SHP77 treated with DMSO at 0.1 percent for 48 hours (cell line): ENCODE measurements at places on chromosomes 3 and 15.

DNA sequence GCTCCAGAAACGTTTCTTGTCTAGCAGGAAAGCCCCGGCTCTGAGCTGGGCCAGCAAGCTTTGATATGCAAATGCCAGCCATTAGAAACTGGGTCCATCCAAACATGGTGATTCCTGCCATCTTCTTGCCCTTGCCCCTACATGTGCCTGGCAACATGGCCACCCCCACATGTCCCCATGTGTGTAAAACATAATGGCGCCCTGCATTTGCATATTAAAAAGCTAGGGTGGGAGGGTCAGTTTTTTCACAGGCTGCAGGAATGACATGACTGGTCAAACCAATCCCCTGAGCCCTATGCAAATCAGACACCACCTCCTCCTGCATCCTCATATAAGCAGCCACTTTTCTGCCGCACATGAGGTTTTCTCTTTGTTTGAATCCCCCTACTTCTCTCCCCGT, 21.2 kb downstream of the GPR156 start:
- no peak for DNase-seq

DNA sequence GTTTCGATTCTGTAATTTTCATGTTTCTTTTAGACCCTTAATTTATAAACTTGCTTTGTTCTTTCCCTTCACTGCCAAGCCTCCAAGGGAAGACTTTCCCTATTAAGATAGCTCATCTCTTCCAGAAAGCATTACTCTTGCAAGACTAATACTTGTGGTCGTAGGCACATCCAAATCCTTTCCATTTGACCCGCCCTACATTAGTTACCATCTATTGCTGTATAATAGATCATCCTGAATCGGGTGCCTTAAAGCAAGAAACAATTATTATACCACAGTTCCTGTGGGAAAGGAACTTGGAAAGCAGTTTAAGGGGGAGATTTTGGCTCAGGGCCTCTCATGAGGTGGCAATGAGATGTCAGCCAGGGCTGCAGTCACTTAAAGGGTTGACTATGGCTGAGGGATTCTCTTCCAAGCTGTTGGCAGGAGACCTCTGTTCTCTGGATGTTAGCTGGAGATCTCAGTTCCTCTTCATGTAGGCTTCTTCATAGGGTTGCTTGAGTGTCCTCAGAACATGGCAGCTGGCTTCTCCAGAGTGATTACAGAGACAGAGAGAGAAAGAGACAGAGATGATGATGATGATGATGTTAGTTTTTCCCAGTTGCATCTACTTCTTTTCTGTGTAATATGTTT, 570.4 kb upstream of the TGFBR2 start:
- no peak for DNase-seq

DNA sequence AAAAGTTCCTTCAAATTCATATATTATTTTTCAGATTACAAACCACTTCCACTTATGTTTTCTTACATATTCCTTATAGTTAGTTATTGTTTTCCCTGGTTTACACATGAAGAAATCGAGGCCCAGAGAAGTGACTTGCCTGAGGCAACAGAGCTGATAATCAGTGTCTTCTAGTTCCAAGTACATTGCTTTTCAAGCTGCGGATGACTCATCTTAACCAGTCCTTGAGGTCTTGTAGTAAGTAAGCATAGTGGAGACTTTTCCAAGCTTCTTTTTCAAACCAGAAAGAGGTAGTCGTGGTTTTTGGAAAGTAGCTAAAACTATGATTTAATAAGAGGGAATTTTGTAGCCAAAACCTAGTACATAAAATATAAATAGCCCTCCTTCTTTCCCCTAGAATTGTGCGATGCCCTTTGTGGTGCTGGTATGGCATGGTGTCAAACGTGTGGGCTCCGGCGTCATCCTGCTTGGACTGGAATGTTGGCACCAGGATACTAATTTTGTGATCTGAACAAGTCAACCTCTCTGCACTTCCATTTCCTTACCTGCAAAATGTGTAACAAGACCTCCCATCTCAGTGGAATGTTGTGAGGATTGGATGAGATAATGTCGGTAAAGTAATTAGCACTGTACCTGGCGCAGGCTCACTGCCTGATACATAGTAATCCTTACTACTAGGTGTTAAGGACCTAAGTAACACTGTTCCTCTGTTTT, 19.0 kb upstream of the DLG1 start:
- DNase-seq, result no peak

GRCh38 chr3:100155128-100155527, 40.8 kb upstream of the FILIP1L start:
- no peak for DNase-seq
